ENCODE measurements at places on chromosomes 5 and 9.

- DNase-seq = no peak
Measured at GRCh38 chr9:89529243-89530035, 31.5 kb upstream of the SEMA4D start.

DNA sequence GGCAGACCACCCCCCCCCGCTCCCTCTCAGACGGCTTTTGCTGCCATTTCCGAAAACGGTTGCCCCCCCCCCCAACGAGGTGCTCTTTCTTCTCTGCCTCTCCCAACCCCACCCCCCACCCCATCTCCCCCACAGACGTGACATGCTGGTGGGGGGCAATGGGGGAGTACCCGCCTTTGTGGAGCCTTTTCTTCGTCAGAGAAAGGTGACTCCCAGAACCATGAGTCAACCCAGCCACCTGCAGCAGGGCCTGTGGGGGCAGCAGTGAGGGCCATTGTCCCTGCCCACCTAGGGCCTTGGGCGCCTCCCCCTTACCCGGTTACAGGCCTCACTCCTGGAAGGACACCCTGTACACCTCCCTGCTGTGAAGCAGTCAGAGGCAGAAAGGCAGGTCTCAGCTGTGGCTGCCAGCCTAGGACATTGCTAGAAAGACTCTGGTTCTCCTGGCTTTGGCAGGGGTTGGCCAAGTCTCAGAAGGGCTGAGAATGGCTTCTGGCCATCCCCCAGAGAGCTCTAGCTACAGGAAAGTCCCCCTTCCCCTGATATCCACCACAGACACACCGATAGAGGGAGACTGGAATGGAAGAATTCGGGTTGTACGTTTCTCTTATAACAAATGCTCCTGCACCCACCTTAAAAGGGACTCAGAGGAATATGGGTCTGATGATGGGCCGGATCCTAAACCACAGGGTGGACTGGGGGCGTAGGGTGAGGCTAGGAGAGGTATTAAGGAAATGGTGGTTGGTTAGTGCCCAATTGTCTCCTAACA is 2.2 kb downstream of the DNAJB5 start:
- DNase-seq = peak; percentile 41

GRCh38 chr9:27945386-27945785 is 372.1 kb upstream of the C9orf72 start:
- DNase-seq = no peak

DNA sequence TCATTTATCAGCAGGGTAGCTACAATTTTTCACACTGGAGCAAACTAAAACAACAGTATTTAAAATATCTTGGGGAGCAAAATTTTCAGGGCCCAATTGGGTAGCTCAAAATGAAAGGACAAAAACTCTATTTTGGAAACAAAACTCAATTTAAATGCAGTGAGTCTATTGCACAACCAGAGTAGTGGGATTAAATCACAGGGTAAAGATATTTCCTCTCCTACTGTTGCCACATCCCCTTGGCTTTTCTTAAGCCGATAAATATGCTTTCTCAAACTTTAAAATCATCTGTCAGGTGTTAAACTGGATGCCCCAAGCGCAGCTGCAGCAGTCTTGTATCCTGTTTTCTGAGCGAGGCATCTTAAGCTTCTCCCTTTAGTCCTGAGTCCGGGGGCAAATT is 1474.3 kb upstream of the CDH9 start:
- no peak for DNase-seq

GRCh38 chr5:178588769-178589168 is 1.4 kb downstream of the COL23A1 start:
- no peak for DNase-seq

DNA sequence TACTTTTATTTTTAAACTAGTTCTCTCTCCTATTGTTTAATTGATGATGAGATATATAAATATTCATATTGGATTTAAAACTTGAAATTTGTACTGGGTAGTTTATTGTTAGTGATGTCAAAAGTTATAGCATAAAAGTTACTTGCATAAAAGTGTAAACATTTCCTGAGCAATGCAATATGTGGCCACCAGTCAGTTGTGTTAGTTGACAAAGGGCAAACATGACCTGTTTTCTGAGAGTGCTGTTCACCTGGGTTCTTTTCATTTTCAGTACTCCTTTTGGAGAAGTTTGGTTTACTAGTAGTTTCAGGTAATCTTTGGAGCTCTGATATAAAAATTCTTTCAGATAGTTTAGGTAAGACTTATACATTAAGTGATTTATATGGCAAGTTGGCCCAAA is 69.4 kb downstream of the COMMD10 start:
- no peak for DNase-seq

DNA sequence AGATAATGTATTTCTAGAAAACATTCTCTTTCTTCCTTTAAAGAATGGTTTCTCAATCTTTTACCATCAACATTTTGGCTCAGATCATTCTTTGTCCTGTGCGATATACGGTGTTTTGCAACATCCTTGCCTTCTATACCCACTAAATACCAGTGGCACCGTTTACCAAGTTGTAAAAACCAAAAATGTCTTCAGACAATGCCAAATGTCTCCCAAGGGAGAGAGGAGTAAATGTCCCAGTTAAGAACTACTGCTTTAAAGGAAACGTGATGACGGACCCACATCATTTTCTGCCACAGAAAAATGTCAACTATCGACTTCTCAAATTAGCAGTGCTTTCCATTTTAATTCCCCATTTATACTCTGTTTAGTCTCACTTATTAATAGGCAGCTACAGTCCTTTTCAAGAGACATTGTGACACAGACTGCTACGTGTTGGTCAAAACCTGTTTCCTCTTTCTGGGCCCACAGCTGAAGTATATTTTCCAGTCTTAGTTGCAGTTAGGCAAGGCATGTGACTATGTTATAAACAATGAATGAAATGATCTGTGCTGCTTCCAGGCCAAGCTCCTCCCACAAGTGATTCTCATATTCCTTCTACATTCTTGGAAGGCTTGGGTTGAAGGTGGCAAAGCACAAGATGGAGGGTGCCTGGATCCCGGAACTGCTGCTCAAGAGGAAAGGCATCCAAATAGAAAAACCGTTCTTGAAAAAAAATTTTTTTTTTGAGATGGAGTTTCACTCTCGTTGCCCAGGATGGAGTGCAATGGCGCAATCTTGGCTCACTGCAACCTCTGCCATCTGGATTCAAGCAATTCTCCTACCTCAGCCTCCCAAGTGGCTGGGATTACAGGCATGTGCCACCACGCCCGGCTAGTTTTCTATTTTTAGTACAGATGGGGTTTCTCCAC is 8.8 kb downstream of the PRXL2C start:
- DNase-seq = no peak

DNA sequence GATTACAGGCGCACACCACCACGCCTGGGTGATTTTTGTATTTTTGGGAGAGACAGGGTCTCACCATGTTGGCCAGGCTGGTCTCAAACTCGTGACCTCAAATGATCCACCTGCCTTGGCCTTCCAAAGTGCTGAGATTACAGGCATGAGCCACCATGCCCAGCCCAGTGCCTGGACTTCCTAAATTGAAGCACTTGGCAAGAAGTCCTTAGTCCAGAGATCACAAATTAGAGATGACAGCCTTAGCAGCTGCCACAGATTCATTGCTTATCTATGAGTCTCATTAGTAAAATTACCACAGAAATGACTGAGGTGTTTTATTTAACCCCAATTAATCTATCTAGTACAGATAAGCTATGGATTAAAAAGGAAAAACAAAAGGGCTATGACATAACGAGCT is 19.2 kb downstream of the EFCAB9 start:
- no peak for DNase-seq

DNA sequence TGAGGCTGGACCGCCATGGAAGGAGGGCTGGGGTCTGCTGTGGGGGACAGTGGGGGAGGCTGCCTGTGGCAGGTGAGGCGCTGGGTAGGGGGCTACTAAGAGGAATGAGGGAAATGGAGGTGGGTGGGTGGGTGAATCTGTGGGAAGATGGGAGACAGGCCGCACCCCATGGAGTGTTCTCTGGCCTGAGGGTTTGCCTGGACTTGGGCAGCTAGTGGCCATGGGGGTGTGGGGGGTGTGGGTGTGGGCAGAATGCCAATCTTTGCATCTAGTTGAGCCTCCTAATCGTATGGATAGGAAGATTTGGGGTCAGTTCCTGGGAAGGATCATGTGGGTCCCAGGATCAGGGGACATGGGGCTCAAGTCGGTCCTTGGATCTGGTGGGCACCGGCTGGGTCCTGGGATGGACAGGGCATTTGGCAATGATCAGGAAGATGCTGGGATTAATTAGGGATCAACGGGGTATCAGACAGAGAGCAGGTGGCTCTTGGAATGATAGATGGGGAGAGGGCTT is 518 bp downstream of the ZDHHC12 start:
- no peak for DNase-seq

DNA sequence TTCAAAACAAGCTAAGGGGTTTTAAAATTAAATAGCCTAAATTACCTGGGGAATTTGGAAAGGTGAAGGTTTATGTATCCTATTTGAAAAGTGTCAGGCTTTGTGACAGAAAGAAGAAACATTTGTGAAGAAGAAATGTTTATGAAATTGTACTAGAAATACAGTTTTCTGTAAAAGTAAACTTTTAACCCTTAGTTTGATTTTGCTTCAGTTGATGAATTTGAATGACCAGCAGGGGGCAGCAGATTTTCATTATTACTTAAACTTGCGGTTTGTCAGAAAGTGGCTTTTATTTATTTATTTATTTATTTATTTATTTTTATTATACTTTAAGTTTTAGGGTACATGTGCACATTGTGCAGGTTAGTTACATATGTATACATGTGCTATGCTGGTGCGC is 58.1 kb downstream of the NNT start:
- no peak for DNase-seq

- no peak for DNase-seq
Measured at GRCh38 chr5:162593881-162594280, 526.3 kb downstream of the GABRG2 start.

DNA sequence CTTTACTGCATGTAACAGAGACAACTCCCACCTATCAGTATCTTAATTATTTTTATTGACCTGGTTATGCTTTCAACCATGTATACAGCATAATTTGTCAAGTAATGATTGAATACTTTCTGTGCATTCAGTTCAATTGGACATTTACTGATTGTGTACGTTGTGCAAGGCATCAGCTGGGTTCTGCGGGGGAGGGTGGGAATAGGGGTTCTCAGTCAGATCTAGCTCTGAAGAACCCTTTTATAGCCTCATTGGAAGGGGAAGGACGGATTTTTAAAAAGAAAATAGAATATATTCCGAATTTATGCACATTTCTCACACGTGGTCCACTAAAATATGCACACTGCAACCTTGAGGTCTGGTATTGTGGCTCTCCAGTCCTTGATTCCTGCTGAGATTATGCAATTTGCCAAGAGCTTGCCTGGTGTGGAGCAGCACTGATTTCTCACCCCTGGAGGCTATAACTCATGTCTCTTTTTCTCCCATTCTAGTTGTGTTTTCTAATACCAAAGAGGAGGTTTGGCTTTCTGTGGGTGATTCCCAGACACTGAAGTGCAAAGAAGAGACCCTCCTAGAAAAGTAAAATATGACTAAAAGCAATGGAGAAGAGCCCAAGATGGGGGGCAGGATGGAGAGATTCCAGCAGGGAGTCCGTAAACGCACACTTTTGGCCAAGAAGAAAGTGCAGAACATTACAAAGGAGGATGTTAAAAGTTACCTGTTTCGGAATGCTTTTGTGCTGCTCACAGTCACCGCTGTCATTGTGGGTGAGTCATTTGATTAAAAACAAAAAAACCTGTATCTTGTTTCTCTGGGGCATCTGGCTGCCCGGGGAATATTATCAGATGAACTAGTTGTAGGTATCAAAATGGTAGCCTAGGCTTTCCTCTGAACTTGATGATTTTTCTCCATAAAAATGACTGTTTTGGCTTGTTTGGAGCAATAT is 1.7 kb downstream of the SLC1A3 start:
- DNase-seq = no peak

DNA sequence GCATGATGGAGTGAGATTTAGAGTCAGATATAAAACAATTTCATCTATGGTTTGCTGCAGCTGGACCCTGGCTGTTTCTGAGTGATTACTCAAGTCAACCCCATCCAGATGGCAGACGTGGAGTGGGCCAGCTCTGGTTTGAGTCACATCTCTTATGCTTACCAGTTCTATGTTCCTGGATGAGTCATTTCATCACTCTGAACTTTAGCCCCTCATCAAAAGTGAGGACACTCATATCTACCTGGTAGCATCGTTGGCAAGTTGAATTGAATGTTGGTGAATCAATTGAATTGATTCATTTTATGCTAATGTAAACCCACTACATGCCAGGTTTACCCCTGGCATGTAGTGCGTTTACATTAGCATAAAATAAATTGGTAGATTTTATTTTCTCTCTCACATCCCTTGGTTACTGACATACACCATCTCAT is 176.4 kb downstream of the FGF18 start:
- no peak for DNase-seq

- no peak for DNase-seq
Measured at GRCh38 chr5:88889189-88890069, 6.4 kb upstream of the MEF2C start.

- DNase-seq = no peak
Measured at GRCh38 chr5:154278908-154279307, 88.4 kb downstream of the GALNT10 start.

GRCh38 chr9:137951107-137951506 is 73.5 kb downstream of the CACNA1B start:
- no peak for DNase-seq

DNA sequence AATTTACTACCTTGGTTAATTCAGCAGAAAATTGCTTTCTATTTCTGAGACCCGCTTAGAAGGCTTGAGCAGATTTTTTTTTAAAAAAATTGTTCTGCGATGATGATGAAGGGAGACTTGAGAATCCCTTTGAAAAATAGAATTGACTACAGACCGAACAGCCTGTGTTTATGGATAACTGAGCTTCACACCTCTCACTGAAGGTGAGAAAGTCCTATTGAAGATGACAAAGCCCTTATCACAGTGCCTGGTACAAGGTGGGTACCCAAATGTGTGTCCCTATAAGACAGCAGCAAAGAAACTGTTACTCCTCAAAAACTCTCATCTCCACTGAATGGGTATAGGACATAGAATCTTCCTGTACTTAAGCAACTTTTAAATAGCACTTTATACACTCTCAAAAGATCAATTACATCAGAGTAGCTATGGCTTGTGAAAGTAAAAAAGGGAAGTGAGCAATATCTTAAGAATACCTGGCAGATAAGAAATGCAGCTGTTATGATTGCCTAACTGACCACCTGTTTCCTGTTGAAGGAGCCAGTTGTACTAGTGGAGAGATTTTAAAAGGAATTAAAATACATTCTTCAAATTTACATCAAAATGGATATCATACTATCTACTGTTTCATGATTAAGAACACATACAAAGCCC is 419.7 kb downstream of the CHSY3 start:
- DNase-seq = no peak

DNA sequence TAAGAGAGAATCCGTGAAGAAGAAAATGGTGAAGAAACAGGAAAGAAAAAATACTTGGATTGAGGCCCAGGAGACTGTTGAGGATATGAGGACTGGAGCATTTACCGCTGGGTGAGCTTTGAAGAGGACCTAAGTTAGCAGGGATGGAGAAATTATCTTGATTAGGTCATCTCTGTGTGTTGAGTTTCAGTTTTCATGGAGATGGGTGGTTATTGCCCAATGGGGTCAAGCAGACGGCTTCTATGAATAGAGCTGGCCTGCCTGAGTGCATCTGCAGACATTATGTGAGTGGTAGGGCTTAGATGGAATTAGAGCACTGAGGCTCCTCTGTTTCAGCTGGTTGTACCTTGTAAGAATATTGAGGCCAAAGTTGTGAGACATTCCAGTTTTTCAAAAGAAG is 245.4 kb upstream of the FBXL7 start:
- no peak for DNase-seq

GRCh38 chr9:70835323-70835722 is 286.1 kb downstream of the TRPM3 start:
- DNase-seq = no peak
